Endothelial cell of umbilical vein (primary cell): ENCODE measurements at places on chromosomes 6 and 20. TPM values are rescaled to one million over a fixed set of nuclear protein-coding genes. Genes with fewer than 3 reads are reported as not detected.

Gene VSX1
- total RNA-seq = not detected in 2 replicates

Gene BPIFA2
- total RNA-seq = not detected in 2 replicates

Gene SF3B5
- 170 and 185 TPM in 2 replicates for total RNA-seq

Gene EYS
- 0.27 and 0.81 TPM in 2 replicates for total RNA-seq

Gene GPLD1
- total RNA-seq = 0.53 TPM in 1 of 2 replicates, not detected in the other

Gene OPN5
- total RNA-seq = not detected in 2 replicates

Gene SNTA1
- 5.2 and 6.1 TPM in 2 replicates for total RNA-seq

Gene SLC22A16
- not detected in 2 replicates for total RNA-seq

Gene CD93
- 346 and 413 TPM in 2 replicates for total RNA-seq

Gene MICB
- 25.9 and 36.3 TPM in 2 replicates for total RNA-seq

Gene TLDC2
- not detected in 2 replicates for total RNA-seq

Gene ARFGAP1
- 111 and 126 TPM in 2 replicates for total RNA-seq

Gene WDR27
- 69.7 and 75.2 TPM in 2 replicates for total RNA-seq

Gene AAR2
- 21.9 and 23.2 TPM in 2 replicates for total RNA-seq

Gene DNMT3B
- 6.8 TPM in 2 replicates for total RNA-seq

Gene BANF2
- total RNA-seq = not detected in 2 replicates

Gene EMILIN3
- total RNA-seq = 0.09 TPM in 1 of 2 replicates, not detected in the other

Gene BPI
- not detected in 2 replicates for total RNA-seq

Gene MUC21
- total RNA-seq = not detected in 2 replicates

Gene CST4
- not detected in 2 replicates for total RNA-seq

Gene GABRR2
- 2.5 and 3.6 TPM in 2 replicates for total RNA-seq

Gene TBXT
- total RNA-seq = not detected in 2 replicates

Gene ADTRP
- total RNA-seq = 3.3 and 5.6 TPM in 2 replicates

Gene ADGRF5
- total RNA-seq = 37.9 and 50.0 TPM in 2 replicates

Gene EPB41L1
- 11.1 and 12.2 TPM in 2 replicates for total RNA-seq

Gene PPP1R14C
- total RNA-seq = not detected in 2 replicates

Gene MRAP2
- 3.5 and 5.8 TPM in 2 replicates for total RNA-seq

Gene TSPO2
- total RNA-seq = not detected in 2 replicates

Gene ACTR5
- total RNA-seq = 9.7 and 11.3 TPM in 2 replicates

Gene EPPIN
- not detected in 2 replicates for total RNA-seq

Gene ACOT8
- total RNA-seq = 15.5 and 15.8 TPM in 2 replicates

Gene PPP1R3G
- 0.07 and 0.09 TPM in 2 replicates for total RNA-seq

Gene KHDC1
- 3.3 and 3.7 TPM in 2 replicates for total RNA-seq

Gene KPNA5
- 7.1 and 8.9 TPM in 2 replicates for total RNA-seq

Gene ACTL10
- total RNA-seq = 0.62 and 1.4 TPM in 2 replicates

Gene AGPAT4
- total RNA-seq = 15.2 and 15.4 TPM in 2 replicates

Gene ANKRD66
- total RNA-seq = not detected in 2 replicates
